ENCODE measurements at places on chromosomes 2 and 18. TPM values are rescaled to one million over a fixed set of nuclear protein-coding genes. Genes with fewer than 3 reads are reported as not detected.

DNA sequence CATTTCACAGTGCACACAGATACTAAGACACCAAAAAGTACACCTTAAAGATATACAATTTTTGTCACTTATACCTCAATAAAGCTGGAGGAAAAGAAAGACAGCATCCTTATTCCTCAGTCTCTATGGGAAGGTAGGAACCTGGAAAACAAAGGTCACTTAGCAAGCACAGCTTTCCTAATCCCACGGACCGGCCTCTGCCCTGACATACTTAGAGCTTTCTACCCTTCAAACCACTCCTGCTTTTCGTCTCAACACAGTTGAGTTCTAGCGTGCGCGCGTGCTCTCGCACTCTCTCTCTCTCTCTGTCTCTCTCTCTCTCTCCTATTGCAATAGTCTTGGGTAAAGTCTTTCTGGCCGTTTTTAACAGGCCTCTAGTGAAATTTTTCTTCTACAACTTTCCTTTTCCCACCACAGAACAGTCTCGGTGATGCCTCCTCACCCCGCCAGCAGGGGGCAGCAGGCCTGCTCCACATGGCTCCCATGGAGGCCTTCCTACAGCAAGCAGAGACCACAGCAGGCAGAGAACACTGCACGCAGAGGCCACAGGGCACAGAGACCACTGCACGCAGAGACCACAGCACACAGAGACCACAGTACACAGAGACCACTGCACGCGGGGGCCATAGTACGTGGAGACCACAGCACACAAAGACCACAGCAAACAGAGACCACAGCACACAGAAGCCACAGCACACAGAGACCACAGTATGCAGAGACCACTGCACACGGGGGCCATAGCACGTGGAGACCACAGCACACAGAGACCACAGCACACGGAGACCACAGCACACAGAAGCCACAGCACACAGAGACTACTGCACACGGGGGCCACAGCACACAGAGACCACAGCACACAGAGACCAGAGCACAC is 106.9 kb downstream of the FBXO15 start:
- no peak overlapping the region for H3K27ac ChIP-seq
- H3K27me3 ChIP-seq: no peaks in the 10 kb centered on the region
- H3K4me3 ChIP-seq: no peak overlapping the region
- H3K4me1 ChIP-seq: no peaks in the 10 kb centered on the region
- no peak for DNase-seq

DNA sequence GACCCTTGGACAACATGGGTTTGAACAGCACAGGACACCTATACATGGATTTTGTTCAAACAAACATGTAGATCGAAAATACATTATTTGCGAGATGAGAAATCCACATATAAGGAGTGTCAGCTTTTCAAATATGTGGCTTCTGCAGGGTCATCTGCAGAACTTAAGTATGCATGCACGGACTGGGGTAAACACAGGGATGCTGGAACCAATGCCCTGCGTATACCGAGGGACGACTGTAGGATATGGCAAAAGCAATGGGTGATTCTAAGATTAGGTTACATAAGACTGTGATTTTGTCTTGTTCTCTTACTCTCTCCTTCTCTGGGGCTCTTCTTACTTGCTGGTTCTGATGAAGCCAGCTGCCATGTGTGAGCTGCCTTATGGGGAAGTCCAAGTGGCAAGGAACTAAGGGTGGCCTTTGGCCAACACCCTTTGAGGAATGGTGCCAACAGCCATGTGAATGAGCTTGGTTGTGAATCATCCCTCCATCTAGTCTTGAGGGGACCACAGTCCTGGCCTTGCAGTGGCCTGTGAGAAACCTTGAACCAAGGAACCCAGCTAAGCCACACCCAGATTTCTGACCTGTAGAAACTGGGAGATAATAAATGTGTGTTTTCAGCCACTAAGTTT is 66.5 kb downstream of the EVA1A start:
- no peaks in the 10 kb centered on the region for H3K36me3 ChIP-seq
- no peak overlapping the region for H3K27ac ChIP-seq
- H3K4me3 ChIP-seq: no peak overlapping the region
- peaks cover 6% of the 10 kb centered on the region for H3K4me1 ChIP-seq

- DNase-seq: no peak
- no peaks in the 10 kb centered on the region for H3K36me3 ChIP-seq
- peaks cover 1% of the 10 kb centered on the region for H3K4me1 ChIP-seq
Observed at GRCh38 chr2:28442328-28442727, 49.7 kb downstream of the FOSL2 start.

- no peaks in the 10 kb centered on the region for H3K27me3 ChIP-seq
- no peaks in the 10 kb centered on the region for H3K36me3 ChIP-seq
- H3K27ac ChIP-seq: no peak overlapping the region
- no peaks in the 10 kb centered on the region for H3K4me1 ChIP-seq
- DNase-seq: no peak
Observed at GRCh38 chr2:215451012-215451756, 15.3 kb upstream of the FN1 start.

DNA sequence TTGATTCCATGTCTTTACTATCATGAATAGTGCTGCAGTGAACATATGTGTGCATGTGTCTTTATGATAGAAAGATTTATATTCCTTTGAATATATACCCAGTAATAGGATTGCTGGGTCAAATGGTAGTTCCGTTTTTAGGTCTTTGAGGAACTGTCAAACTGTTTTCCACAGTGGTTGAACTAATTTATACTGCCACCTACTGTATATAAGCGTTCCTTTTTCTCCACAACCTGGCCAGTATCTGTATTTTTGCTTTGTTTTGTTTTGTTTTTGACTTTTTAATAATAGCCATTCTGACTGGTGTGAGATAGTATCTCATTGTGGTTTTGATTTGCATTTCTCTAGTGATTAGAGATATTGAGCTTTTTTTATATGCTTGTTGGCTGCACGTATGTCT is 641.6 kb downstream of the SUCLG1 start:
- no peak for DNase-seq
- H3K27me3 ChIP-seq: no peaks in the 10 kb centered on the region
- H3K36me3 ChIP-seq: no peaks in the 10 kb centered on the region
- no peak overlapping the region for H3K4me3 ChIP-seq

ICA1L gene
- 6.5 TPM for total RNA-seq

NTSR2 gene
- total RNA-seq: not detected

KCNG2 gene
- total RNA-seq: not detected

KCNF1 gene
- 0.30 TPM for total RNA-seq

All from left ventricle myocardium inferior (tissue), 1 donor.